Germinal center (tissue), 1 donor: ENCODE measurements at places on chromosomes 5 and 9.

- DNase-seq: no peak
Observed at GRCh38 chr5:150587856-150588595, 52.4 kb upstream of the SYNPO start.

GRCh38 chr9:78026416-78026815 lies 5.2 kb downstream of the GNAQ start:
- no peak for DNase-seq

- no peak for DNase-seq
Observed at GRCh38 chr9:94911986-94912635, 185.6 kb downstream of the AOPEP start.

- DNase-seq: no peak
Observed at GRCh38 chr5:54249210-54250028, 61.0 kb downstream of the ARL15 start.

- DNase-seq: no peak
Observed at GRCh38 chr9:18893046-18893445, 140.0 kb downstream of the SAXO1 start.

DNA sequence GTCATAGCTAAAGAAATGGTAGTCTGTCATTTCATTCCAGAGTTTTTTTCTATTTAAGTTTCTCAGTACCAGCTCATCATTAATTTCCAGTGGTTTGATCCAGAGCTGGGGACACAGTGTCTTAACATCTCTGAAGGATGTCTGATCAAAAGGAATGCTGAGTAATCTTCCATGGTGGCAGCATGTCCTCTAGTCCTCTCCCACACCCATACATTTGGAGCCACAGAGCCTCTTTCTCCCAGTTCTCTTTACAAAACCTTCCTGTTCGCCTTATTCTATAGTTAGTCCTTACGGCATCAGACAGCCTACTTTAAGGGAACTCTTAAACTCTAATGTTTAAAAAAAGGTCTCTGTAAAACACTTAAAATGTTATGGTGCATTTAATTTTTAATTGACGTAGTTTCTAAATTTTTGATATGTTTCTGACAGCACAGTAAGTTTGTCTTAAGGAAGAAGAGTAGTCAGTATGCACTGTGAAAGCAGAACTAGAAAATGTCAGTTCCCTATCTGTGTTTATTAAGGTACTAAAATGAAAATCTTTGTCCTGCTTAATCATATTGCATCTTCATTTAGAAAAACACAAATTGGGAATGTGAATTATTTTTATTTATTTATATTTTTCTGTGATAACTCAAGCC lies 96.8 kb downstream of the INIP start:
- DNase-seq: no peak

DNA sequence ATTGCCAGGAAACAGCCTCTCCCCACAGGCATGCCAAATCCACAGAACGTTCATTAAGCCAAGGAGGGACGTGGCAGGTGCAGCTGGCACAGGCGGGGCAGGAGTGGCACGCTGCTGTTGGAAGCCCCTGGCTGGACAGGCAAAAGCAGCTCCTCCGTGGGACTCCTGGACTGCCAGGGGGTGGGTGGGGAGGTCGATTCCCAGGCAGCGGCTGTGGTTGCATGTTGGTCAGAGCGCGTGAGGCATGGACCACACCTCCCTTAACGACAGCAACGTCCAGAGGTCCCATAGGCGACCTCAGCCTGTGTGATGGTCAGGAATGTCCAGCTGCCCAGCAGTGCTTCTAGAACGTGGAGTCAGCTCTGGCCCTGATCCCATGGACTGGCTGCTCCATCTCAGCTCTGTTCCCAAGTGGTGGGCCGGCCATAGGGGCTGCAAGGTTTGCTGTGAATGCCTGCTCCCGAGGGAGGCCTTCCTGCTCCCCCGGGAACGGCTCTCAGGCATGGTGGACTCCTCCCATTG lies 6.9 kb downstream of the SLC6A19 start:
- DNase-seq: no peak

- DNase-seq: no peak
Observed at GRCh38 chr9:32578976-32579375, 6.0 kb upstream of the NDUFB6 start.

- no peak for DNase-seq
Observed at GRCh38 chr5:136985785-136986475, 513.2 kb downstream of the SPOCK1 start.

DNA sequence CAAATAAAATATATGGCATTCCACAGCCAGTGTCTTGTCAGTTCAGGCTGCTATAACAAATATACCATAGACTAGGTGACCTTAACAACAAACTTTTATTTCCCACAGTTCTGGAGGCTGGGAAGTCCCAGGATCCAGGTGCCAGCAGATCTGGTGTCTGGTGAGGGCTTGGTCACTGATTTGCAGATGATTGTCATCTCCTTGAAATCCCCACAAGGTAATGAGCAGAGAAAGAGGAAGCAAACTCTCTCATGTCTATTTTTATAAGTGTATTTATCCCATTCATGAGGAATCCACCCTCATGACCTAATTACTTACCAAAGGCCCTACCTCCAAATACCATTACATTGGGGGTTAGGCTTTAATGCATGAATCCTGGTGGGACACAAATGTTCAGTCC lies 663.2 kb downstream of the TLR4 start:
- DNase-seq: no peak

- DNase-seq: no peak
Observed at GRCh38 chr5:66848749-66849641, 252.8 kb downstream of the MAST4 start.

- DNase-seq: no peak
Observed at GRCh38 chr5:31604240-31604639, 34.7 kb upstream of the PDZD2 start.

GRCh38 chr5:67249590-67249895 lies 52.9 kb upstream of the CD180 start:
- DNase-seq: no peak

- DNase-seq: no peak
Observed at GRCh38 chr5:88732181-88732633, 150.8 kb downstream of the MEF2C start.

GRCh38 chr5:14204785-14205321 lies 61.7 kb downstream of the TRIO start:
- DNase-seq: no peak

DNA sequence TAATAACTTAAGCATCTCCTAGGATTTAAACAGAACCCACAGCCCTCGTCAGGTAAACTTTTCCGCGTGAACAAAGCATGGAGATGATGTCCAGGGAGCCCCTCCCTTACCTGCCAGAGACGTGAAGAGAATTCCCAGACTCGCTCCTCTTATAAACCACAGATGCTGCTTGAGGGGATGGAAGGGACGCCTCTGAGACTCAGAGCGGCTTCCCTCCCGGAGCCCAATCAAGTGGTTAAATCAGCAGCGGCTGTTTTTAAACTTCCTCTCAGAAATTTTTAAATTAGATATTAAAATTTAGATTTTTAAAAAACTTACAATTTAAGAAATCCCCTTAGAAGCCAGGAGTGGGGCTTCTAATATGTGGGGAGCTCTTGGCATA lies 71.8 kb downstream of the RAPGEF1 start:
- no peak for DNase-seq

DNA sequence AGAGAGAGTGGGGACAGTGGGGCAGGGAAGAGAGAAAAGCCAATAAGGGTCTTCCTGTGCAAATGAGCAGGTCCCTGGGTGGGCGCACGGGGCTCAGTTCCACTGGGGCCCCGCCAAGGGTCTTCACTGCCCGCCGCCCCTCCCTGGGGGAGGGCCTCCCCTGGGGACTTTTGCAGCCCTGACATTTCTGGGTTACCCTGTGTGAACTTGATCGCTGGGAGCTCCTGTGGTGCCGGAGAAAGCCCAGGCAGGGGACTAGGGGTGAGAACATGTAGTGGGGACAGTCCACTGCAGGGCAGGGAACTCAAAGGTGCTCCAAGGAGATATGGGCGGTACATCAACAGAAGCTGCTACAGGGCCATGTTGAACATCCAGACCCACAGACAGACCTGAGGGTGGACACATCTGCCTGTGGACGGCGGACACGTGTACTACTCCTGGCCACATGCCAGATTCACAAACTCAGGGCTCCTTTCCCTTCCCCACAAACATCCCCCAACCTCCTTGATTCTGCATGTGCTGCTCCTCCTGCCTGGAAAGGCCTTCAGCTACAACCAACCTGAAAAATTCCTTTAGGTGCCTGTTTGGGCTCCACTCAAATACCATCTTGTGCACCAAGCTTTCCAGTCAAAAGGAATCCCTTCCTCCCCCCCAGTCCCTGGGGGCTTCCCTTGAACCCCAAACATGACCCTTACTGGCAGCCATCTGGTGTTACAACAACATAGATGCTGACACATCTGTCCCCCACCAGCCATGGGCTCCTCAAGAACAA lies 43.0 kb upstream of the NEK6 start:
- no peak for DNase-seq

GRCh38 chr5:115309751-115310370 lies 13.4 kb upstream of the CCDC112 start:
- DNase-seq: peak; percentile 10

DNA sequence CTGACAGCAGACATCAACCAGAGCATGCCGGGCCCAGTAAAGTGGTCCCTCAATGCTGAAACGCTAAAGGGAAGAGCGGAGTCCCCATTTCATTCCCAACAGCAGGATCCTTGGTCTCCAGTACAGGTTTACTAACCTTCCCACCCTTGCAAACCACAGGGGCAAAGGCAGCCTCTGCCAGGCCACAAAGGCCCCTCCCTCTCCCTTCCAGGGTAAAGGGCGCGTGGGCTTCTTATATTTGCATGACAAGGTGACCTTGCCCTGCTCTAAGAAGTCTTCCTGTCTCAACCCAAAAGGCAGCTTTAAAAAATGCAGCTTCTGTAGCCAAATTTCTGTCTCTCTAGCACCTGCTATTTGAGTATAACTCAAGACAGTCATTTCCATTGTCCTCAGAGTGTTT lies 131.5 kb upstream of the PTCH1 start:
- DNase-seq: no peak

- no peak for DNase-seq
Observed at GRCh38 chr5:75130818-75131349, 78.5 kb upstream of the GCNT4 start.

DNA sequence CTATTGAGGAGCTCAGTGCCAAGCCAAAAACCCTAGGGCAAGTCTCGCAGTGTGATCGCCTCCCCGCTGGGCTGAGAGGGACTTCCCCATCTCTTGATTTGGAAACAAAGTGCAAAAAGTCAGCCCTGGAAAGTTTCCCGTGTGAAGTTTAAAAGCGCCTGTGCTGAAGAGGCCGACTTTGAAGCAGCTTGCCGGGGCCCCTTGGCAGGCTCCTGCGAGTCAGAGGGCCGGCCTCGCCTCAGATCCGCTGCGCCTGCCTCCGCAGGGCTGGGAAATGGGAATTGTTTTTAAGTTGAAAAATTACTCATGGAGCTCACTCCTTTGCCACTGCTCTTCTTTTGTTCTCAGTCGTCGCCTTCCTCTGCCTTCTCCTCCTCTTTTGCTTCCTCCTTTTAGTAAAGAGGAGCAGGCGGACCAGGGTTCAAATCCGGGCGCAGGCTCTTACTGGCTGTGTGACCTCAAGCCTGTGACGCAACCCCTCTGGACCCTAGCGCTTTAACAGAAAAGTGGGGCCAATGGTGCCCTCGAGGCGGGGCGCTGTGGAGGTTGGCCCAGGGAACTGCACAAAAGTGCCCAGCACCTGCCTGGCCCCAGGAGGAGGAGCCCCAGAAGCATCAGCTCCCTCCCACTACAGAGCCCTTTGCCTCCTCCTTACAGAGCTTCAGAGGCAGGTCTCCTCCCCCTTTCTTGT lies 14.7 kb upstream of the LHX2 start:
- no peak for DNase-seq

DNA sequence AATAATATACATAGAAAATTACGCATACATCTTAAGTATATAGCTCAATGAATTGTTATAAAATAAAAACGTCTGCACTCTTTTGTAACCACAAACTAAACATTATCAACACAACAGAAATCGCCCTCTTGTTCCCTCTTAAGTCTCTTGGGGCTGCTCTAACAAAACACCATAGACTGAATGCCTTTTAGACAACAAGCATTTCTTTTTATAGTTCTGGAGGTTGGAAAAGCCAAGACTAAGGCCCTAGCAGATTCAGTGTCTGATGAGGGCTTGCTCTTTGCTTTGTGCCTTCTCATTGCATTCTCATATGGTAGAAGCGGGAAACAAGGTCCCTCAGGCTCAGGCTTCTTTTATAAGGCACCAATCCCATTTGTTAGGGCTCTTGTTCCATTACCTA lies 4.9 kb upstream of the IFNB1 start:
- no peak for DNase-seq

GRCh38 chr9:33153666-33154065 lies 13.5 kb downstream of the B4GALT1 start:
- DNase-seq: no peak

DNA sequence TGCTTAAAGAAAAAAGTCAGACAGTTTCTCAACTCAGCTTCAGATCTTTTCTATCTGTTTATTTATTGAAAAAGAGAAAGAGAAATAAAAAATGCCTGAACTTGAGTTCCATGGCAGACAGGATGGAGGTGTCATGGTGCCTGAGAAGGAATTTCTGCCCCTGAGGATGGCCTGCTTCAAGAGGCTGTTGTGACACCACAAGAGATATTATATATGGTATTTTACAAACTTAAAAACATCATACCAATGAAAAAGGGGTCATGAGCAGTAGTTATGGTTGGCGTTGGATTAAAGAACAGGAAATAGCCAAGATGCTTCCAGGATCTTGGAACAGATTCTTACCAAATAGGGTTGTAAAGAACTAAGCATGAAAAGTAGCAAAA lies 344.6 kb downstream of the GLIS3 start:
- DNase-seq: no peak

DNA sequence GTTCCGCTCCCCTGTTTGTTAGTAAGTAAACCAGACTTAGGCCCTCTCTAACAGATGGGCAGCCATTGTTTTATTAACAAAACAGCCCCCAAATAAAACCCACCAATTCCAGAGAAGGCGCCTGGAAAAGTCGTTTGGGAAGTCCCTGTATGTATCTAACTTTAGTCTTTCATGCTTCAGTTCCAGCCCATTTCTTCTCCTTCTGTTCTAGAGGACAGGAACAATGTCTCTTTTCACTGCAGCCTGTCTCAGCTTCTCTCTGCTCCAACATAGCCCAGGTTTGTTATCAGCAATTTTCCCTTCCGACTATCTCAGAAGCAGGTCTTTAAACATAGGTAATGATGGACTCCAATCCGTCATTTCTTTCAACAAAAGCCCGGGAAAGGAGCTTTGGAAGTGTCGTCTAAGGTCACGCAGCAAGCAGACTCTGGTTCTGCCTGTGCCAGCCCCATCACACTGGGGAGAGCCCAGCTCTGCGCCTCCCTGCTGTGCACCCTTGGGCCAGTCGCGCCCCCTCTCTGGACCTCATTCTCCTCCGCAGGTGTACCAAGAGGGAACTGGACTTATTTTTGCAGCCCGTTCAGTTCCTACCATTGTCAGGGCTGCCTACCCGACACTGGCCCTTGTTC lies 9.6 kb upstream of the AKNA start:
- DNase-seq: no peak
